Stimulated activated CD4-positive, alpha-beta T cell treated with anti-CD3 and anti-CD28 coated beads, Interleukin-15, amount 100 ng/mL, for 1 hour (primary cell): ENCODE measurements at places on chromosomes 3 and 15.

- DNase-seq: no peak
Observed at GRCh38 chr3:69443457-69443920, 57.6 kb upstream of the FRMD4B start.

DNA sequence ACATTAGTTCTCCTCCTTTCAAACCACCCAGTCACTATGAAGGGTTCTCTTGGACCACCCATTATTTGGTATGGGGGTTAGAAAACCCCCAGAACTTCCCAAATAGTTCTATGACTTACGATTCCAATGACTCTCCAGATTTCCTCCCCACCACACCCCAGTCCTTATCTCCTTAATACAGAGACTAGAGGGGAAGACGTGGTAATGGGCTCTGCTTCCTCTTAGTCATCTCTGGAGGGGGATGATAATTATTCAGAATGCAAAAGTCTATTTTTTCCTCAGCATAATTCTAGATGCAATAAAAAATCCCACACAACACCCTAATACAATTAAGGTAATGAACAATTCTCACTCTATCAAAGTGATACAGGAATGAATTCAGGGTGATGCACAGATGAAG, 48.9 kb upstream of the CFAP161 start:
- DNase-seq: no peak

DNA sequence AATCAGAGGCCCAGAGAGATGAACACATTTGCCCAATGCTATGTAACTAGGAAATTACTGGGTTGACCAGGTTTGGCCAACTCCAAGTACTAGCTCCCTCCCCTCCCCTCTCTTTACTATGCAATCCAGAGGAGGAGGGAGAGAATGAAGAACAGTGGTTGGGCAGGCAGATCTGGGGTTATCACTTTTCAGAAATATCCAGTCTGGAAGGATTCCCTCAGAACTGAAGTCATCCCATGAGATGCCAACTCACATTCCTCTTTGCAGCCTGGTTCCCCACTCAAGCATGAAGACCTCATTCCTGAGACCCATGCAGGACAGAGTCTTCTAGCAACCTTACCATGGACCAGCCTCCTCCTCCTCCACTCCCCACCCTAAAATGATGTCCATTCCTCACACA, 201.1 kb downstream of the TLE3 start:
- no peak for DNase-seq

GRCh38 chr15:78007964-78008886, 69.3 kb downstream of the TBC1D2B start:
- no peak for DNase-seq

- DNase-seq: no peak
Observed at GRCh38 chr15:44414001-44414400, 13.4 kb upstream of the CTDSPL2 start.

- DNase-seq: no peak
Observed at GRCh38 chr15:74062671-74063070, 19.7 kb downstream of the GOLGA6A start.

DNA sequence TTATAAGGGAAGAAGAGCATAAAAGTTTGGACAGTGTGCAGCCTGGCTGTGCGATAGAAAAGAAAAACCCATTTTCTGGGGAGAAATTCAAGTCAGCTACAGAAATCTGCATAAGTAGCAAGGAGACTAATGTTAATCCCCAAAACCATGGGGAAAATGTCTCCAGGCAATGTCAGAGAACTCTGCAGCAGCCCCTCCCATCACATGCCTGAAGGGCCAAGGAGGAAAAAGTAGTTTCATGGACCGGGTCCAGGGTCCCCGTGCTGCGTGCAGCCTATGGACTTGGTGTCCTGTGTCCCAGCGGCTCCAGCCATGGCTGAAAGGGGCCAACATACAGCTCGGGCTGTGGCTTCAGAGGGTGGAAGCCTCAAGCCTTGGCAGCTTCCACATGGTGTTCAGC, 28.3 kb upstream of the COLQ start:
- no peak for DNase-seq

- DNase-seq: no peak
Observed at GRCh38 chr3:33334364-33334763, 57.1 kb downstream of the FBXL2 start.

- DNase-seq: no peak
Observed at GRCh38 chr3:88991496-88991895, 115.9 kb upstream of the EPHA3 start.

- no peak for DNase-seq
Observed at GRCh38 chr3:102827386-102827785, 392.6 kb downstream of the ZPLD1 start.

GRCh38 chr15:56723787-56724186, 9.5 kb downstream of the ZNF280D start:
- DNase-seq: no peak

DNA sequence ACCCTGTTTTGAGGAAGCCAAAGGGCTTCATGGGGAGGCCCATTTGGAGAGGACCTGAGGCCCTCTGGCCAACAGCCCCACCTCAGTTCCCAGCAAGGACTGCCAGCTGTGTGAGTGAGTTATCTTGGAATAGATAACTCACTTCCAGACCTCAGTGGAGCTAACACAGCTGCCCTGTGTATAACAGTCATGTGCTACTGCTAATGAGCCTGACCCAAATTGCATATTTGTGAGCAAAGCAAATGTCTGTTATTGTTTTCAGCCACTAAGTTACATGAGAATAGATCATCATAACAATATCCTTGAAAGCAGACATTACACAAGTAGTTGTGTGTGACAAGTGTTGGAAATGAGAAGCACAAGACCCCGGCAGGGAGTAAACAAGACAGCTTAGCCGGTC, 355.8 kb downstream of the MCTP2 start:
- DNase-seq: no peak

GRCh38 chr15:78673476-78673875, 32.5 kb upstream of the CHRNB4 start:
- DNase-seq: no peak
